ENCODE measurements at places on chromosomes 1 and 21.

GRCh38 chr1:179167955-179168354, 61.5 kb downstream of the ABL2 start:
- DNase-seq = no peak

DNA sequence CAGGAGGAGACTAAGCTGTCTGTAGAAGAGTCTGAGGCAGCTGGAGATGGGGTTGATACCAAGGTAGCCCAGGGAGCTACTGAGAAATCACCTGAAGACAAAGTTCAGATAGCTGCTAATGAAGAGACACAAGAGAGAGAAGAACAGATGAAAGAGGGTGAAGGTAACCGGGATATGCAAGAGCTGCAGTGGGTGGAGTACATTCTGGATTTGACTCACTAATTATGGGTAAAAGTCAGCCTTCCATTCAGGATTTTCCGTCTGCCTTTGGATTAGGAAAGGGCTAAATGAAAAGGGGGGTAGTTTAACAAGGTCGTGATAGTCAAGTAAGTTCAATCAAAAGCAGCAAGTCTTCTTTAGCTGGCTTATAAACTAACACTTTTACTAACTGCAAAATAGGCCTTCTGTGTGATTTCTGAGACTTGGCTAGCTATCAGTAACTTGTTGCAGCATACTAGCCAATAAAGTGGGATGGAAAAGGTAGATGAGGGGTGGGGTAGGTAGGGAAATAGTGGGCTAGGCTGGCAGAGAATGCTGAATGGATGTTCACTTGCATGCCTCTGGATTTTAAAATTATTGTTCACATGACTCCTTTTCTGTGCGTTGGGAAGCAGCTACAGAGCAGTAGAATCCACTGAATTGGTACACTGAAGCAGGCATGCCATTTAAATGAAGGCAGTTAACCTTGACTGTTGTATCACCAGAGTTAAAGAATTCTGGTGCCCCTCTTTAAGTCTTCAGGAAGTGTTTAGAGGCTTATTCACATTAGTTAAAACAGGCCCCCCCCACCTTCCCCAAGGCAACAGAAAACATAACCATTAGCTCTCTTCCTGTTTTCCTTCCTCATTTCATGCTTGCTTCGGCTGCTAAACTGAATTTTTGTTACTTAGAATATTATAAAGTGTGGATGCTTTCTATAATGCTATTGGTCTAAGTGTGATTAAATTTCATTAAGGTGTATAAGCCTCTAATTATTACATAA, 15.4 kb downstream of the CCDC17 start:
- no peak for DNase-seq

- DNase-seq = no peak
These were observed 53.5 kb upstream of the SLC22A15 start for GRCh38 chr1:115922801-115923200.

- no peak for DNase-seq
These were observed 50.8 kb downstream of the PAX7 start for GRCh38 chr1:18681423-18681835.

DNA sequence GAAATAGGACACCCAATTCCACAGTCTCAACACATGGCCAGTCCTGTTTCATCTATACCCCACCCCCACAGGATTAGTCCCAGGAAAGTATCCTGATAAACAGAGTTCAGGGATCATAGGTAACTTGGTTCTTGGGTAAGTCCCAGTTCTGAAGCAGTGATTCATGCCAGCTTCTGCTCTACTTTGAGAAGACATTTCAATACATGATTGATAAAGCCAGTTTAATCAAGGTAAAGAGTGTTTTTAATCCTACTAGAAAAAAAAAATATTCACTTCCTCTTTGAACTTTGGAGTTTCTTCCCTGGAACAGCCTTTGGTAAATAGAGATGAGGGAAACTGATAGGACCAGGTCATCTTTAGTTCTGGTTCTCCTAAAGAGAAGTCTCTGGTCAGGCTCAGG, 142.4 kb downstream of the TLR5 start:
- DNase-seq = no peak

GRCh38 chr21:46150073-46150472, 5.3 kb downstream of the FTCD start:
- DNase-seq = no peak

DNA sequence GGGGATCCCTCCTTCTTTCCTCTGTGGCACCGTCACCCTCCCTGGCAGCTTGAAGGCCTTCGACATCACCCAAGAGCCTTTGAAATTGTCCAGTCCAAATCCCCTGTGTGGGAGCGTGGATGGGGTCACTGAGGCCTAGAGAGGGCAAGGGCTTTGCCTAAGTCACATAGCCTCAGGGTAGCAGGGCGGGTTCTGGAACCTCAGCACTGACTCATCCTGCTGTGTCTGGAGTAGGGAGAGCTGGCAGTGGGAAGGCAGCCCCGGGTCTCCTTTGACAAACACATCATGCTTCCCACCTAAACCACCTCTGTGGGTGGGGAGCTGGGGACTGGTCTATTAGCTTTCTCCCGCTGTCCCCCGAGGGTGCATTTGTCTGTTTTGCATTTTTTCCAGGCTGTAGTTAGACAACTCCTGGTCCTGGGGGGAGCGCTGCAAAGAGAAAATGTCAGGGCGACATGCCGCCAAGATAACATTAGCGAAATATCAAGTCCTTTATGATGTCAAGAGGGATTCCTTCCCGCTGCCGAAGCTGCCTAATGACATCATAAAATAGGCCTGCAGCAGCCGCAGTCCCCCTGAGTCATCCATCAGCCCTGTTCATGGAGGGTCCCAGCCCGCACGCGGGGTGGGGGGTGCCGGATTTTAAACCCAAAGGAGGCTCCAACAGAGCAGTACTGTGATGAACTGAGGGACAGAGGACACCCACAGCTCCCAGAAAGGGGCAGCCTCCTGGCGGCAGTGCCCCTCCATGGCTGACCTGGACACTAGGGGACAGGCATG, 77.0 kb upstream of the POU3F1 start:
- DNase-seq = no peak

DNA sequence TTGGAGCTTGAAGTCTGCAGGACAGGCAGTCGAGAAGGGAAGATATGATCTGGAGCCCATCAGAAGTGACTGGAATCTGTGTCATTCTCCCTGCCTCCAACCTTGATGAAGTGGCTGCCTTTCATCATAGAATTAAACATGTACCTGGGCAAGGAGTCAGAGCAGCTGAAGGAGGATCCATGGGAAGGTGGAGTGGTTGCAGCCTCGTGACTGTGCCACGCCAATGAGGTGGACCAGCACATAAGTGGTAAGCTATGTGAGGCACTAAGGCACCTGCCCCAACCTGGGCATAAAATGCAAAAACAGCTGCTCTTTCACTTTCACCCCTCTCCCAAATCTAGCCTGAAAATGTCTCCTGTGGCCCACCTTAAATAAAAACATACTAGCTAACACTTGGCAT, 7.3 kb downstream of the SLC22A15 start:
- no peak for DNase-seq

DNA sequence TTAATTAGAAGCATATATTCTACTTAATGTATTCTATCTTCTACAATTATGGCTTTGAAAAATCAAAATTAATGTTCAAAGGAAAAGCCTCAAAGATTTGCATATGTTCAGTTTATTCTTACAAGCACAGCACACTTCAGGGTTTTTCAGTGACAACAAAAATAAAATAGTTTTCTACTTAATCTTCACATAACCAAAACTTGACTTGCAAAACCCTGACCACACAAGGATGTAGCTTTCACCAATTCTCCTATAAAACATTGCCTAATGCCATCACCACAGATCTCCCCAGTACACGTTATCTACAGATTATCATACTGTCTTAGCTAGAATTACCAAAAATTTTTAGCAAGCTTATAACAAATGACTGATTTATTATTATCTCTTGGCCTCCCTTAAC, 23.3 kb downstream of the LPAR3 start:
- DNase-seq = no peak

GRCh38 chr21:40733024-40733397, 113.9 kb downstream of the DSCAM start:
- no peak for DNase-seq

- peak; percentile 34 for DNase-seq
These were observed 235.4 kb downstream of the HMCN1 start for GRCh38 chr1:185969524-185969991.

DNA sequence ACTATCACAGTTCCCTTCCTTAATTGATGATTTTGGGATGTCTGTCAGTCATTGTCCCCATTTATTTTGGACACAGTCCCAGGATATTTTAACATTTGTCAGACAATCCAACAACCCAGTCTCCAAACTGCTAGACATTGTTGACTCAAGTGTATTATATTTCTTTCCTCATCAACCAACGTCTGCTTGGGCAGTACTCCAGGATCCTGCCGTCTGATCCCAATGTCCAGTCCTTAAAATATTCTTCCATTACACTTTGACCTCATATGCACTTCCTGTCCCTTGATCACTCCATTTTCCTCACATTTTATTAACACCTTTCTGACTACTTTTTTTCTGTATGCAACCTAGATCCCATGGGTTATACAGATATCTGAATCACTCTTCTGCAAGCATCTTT, 39.8 kb upstream of the KIAA0040 start:
- no peak for DNase-seq
